ENCODE measurements at places on chromosomes 11 and 22.

- DNase-seq, result no peak
Observed at GRCh38 chr11:115498354-115498753, 5.9 kb downstream of the CADM1 start.

GRCh38 chr11:61820174-61820573 is 3.4 kb upstream of the FADS1 start:
- DNase-seq, result no peak

DNA sequence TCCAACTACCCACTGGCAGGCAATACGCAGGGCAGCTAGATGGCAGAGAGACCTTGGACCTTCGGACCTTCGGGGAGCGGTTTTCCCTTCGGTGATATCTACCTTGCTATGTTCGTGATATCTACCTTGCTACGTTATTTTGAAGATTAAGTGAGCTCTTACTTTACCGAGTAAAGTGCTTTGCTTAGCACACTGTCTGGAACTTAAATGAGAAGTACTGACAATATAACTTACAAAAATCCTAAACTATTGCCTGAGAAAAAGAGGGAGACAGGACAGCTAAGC is 1.0 kb upstream of the PRDM10 start:
- DNase-seq, result no peak

GRCh38 chr22:30318799-30319419 is 7.8 kb downstream of the TBC1D10A start:
- no peak for DNase-seq

- DNase-seq, result peak; percentile 23
Observed at GRCh38 chr22:20792966-20793728, 19.2 kb downstream of the SERPIND1 start.

- no peak for DNase-seq
Observed at GRCh38 chr11:108253176-108253575, 30.3 kb downstream of the ATM start.

GRCh38 chr11:38356255-38356654 is 1758.2 kb upstream of the RAG2 start:
- DNase-seq, result no peak

GRCh38 chr22:20084547-20085413 is 4.7 kb downstream of the DGCR8 start:
- DNase-seq, result no peak

DNA sequence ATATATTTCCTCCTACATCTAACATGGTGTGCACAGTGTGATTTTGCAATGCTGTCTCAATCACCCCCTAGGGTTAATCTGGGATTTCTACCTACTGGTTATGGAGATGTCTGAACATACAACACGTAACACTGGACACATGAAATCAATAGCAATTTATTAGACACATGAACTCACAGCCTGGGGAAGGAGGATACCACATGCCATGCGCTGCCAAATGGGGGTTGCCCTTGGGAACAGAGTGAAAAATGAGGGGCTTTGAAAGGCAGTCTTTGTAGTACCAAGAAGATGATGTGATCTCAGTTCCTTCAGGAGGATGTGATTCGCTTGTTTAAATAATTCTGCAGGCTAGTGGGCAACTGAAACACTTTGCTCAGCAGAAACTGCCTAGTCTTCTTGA is 253.6 kb upstream of the LRRC4C start:
- no peak for DNase-seq
